ENCODE measurements at places on chromosomes 6 and 20.

DNA sequence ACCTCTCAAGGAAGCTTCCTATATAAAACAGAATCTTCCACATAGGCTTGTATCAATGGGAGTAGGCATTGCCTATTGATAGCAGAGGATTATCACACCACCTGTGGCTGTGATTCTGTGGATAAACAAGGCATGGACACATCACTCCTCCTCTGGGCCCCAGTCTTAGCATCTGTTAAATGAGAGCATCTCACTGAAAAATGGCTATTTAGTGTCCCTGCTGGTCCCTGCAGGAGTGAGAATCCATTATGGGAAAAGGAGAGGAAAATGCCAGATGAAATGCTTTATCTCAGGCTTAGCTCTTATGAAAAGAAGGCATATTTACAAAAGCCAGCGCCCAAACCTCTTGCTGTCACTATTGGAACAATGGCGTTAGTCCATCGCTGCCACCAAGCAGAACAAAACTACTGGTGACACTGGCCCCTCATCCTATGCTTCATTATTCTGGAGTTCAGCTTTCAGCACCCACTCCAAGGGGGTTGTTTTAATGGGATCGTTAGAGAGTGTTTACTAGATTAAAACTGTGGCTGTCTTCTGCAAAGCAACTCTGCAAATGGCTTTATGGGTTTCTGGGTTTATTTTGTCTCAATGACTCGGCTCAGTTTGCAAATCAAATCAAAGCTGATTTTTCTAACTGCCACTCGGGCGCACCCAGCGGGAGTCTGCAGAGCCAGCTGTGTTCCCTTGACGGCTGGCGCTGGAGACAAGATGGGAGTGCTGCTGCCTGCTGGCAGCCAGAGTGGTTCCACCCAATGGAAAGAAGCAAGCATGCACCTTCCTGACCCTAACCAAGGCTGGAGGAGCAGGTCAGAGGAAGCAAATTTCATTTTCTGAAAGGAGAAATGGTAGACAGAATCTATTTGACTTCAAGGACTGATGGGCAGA lies 658.8 kb upstream of the CHD6 start:
- DNase-seq: no peak

- no peak for DNase-seq
These were observed 199.7 kb upstream of the SIM1 start for GRCh38 chr6:100664274-100665040.

GRCh38 chr20:41395667-41396664 lies 29.3 kb upstream of the EMILIN3 start:
- no peak for DNase-seq

GRCh38 chr6:4134841-4135664 lies at the start of gene ECI2:
ECI2 (minus strand) TSS chr6:4135575; CDS start chr6:4135560, 15 bp downstream.
- DNase-seq: peak; percentile 38

DNA sequence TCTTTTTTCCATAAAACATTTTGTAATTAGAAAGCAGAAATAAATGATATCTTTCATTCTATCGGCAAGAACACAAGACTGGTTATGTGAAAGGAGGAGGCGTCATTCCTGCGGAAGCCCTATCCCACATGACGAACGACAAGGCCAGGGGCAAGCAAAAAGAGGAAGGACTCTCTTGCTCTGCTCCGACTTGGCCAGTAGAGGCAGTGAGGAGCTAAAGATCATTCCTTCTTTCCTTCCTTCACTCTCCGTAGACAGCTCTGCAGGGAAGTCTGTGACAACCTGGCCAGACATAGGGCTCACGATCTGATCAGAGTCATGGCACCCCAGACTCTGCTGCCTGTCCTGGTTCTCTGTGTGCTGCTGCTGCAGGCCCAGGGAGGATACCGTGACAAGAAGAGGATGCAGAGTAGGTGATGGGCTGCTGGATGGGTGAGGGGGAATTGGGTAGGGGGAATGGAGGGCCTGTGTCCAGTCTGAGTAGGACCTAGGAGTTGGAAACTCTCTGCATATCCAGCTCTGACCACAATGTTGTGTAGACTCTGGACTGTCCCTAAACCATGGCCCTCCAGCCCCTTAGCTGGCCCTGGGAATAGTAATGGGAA lies at the start of gene WFDC10A:
Gene WFDC10A, plus strand, starts transcription at position 244 of the 605 bp plus-strand sequence. Its CDS starts 75 bp downstream, at position 319.
- peak; percentile 6 for DNase-seq

DNA sequence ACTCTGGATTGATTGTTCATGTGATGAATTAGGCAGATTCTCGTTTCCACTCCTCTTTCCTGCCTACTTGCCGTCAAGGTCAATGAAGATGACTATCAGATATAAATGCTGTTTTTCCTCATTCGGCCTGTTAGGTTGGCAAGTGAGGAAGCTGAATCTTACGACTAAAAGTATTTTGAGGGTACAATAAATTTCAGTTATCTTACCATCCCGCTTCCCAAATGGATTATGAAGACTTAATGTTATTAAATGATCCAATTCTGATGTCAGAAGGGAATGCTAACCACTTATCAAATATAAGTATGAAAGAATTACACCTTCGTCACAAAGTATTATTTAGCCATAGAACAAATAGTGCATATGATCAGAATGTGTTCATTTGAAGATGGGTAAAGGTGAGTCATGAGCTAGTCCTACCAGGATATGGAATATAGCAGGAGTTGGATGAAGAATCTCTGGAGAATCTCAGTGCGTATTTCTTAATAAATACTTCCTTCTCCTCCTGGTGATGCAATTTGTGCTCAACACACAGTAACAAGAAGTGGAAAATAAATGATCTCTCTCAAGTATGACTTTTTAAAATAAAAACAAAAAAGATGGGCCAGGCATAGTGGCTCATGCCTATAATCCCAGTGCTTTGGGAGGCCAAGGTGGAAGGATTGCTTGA lies 4.6 kb downstream of the GPLD1 start:
- DNase-seq: no peak

DNA sequence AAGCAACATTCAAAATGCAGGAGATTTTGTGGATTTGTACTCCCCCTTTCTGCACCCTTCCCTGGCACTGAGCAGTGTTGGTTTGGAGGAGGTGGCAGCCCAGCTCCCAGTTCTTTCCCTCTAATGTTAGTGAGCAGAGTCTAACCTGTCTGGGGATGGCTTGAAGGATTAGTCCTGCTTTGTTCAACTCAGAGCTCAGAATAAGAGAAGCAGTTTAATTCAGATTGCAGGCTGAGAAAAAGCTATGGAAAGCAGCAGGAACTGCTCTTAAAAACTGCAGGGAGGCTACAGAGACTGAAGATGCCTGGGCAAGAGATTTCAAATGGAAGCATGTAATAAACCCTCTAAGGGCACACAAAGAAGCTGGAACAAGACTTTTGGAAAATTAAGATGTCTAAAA lies 223.4 kb upstream of the GGTLC1 start:
- DNase-seq: no peak

DNA sequence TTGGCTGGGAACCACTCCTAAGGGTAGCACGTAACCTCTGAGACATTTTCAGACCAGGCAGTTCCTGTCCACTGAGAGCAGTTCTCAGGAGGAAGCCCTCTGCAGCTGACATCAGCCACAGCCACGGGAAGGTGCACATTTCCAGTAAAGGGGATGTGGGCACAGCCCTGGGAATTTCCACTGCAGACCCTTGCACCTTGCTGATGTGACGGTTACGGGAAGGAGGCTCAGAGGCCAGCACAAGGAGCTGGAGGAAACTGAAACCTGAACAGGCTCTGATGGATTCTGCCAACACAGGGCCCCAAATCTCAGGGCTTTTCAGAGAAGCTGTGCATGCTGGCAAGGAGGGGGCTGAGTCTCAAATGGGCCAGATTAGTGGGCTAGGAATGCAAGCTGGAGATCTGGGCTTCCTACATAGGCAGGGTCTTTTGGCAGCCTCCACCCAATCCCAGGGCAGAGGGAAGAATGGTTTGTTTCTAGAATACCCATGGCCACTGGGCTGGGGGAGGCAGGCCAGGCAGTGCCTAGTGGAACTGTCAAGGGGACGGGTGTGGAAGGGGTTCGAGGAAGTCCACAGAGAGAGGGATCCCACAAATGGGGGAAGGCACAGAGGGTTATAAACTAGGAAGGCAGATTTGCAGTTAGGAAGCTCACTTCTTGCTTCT lies 14.2 kb downstream of the EBF4 start:
- DNase-seq: no peak

DNA sequence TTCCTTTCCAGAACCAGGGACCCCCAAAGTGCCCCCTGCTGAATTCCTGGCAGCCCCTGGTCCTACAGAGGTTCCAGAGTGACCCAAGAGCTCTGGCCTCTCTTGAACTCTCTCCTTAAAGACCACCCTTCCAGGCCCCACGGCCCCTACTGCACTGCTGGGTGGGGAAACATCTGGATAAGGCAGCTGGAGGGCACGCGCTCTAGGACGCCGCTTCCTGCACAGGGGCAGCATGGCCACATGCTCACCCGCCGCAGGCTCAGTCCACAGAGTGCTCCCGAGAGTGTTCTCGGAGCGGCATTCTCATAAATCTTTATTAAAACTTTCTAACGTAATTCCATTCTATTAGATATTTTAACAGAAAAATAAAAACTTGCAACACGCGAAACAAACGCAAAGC lies 37.0 kb downstream of the RRBP1 start:
- no peak for DNase-seq

DNA sequence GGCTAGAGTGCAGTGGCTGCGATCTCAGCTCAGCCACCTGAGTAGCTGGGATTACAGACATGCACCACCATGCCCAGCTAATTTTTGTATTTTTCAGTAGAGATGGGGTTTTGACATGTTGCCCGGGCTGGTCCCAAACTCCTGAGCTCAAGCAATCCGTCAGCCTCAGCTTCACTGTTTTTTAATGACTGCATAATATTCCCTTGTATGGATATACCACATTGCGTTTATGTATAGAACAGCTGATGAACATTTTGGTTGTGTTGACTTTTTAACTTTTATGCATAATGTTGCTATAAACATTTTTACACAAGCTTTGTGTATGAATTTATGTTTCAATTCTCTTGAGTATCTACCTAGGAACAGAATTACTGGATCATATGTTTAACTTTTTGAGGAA lies 4.3 kb upstream of the RFX6 start:
- no peak for DNase-seq

- no peak for DNase-seq
These were observed 43.2 kb downstream of the NCOA3 start for GRCh38 chr20:47544852-47545251.

- no peak for DNase-seq
These were observed 57.6 kb downstream of the CD24 start for GRCh38 chr6:106916891-106917290.

GRCh38 chr6:25085756-25086155 lies 150.0 kb upstream of the RIPOR2 start:
- no peak for DNase-seq

- DNase-seq: no peak
These were observed 211.9 kb upstream of the RNF24 start for GRCh38 chr20:4227085-4227821.

GRCh38 chr6:157650801-157651200 lies 172.2 kb upstream of the SNX9 start:
- DNase-seq: no peak

GRCh38 chr6:41345901-41346300 lies 10.5 kb downstream of the NCR2 start:
- DNase-seq: no peak

DNA sequence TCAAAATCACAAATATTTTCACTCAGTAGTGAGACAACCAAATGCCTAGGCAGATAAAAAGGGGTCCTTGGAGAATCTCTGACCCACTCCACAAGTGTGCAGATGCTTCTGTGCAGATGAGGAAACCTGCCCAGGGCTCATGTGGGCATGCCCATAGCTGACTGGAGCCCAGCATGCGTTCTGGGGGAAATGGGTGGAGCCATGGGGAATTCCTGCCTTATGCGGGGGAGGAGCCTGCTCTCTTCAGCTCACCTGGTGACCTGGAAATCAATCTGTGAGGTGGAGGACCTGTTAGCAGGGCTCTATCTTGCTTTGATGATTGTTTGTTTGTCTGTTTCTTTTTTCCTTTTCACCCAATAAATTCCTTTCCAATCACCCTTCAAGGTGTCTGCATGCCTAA lies 23.4 kb upstream of the PLN start:
- DNase-seq: no peak

DNA sequence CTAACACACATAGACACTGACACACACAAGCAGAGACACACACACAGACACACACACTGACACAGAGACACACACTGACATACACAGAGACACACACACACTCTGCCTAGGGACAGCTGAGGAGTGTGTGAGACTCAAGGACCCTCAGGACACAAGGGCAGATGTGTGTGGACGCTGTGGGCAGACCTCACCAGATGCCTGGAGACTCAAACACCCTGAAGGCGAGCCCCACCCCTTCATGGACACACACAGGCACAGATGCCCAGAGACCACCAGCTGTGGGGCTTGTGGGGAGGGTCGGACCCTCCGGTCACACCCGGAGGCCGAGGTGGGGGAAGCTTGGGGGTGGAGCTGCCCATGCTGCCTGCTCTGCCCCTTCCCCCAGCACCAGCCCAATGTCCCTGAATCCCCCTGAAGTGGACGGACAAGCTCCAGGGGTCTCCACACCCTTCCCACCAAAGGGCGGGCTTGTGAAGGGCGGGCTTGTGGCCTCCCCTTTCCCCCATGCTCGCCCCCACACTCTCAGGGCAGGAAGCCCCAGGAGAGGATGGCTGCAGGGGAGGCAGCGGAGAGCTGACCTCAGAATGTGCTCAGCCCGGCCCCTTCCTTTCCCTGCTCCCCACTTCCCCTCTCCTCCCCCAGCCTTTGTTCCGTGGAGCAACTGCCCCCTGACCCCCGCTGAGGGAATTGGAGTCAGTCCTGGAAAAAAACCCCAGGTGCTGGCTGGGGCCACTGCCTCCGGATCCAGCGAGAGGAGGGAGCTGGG lies 13.9 kb upstream of the ABHD16B start:
- DNase-seq: no peak

GRCh38 chr20:41408986-41409385 lies 42.4 kb upstream of the EMILIN3 start:
- no peak for DNase-seq

DNA sequence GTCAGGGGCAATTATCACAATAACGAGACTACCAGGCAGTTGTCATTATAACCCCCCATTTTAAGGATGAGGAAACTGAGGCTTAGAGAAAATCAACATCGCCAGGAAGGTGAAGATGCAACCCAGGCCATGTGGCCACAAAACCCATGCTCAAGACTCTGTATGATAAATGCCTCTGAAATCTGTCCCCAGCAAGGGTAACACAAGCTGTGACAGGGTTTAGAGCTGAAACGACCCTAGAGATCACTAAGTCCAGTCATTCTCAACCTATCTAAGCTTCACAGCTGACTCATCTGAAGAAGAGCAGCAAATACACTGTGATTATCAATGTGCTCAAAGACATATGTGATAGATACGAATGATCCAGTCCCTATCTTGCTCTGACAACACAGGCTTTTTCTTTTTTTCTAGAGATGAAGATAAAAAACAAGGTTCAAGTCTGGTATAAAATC lies 47.0 kb downstream of the ARHGAP18 start:
- no peak for DNase-seq

- DNase-seq: no peak
These were observed 68.1 kb downstream of the IBTK start for GRCh38 chr6:82179415-82179814.

GRCh38 chr20:57517904-57518303 lies 7.0 kb downstream of the CTCFL start:
- DNase-seq: no peak

GRCh38 chr6:34338811-34339210 lies 53.7 kb downstream of the NUDT3 start:
- DNase-seq: no peak

GRCh38 chr20:44835116-44835515 lies 24.8 kb upstream of the RIMS4 start:
- DNase-seq: no peak

GRCh38 chr6:74137911-74138310 lies 441.9 kb downstream of the CD109 start:
- DNase-seq: no peak

Data from left renal cortex interstitium (tissue), 4 donors.